Activated CD8-positive, alpha-beta T cell treated with anti-CD3 and anti-CD28 coated beads, Interleukin-2, amount 10 ng/mL, durations not matched to agents 7 days and 5 days (primary cell): ENCODE measurements at places on chromosomes 2 and 18. TPM values are rescaled to one million over a fixed set of nuclear protein-coding genes. Genes with fewer than 3 reads are reported as not detected.

The NAT8 gene
- not detected for total RNA-seq

The SUMO1 gene
- 98.2 TPM for total RNA-seq

DNA sequence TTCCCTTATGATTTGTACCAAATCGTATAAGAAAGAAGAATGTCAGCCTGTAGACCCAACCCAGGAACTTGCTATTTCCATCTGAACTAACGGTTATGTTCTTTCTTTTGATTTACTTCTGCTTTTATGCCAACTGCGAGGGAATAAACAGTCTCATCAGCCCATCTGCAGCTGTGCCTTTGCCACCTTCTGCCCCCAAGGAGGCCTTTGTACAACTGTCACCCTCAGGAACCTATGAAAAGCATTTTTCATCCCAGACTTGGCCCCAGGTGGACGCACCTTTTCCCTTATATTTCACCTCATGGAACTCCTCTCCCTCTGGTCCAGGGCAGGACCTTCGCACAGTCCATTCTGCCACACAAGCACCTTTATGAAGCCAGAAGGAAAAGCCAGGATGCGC is 109.8 kb downstream of the AOX1 start:
- DNase-seq: no peak

- no peak for DNase-seq
These were observed 48.0 kb downstream of the CDC42EP3 start for GRCh38 chr2:37623406-37623805.

GRCh38 chr2:151161821-151162551 is 99.7 kb downstream of the RBM43 start:
- no peak for DNase-seq
